Caki2 (cell line): ENCODE measurements at places on chromosomes 3 and 15.
A peak's percentile ranks its signal among the peaks of the same experiment; 100 is the strongest.

DNA sequence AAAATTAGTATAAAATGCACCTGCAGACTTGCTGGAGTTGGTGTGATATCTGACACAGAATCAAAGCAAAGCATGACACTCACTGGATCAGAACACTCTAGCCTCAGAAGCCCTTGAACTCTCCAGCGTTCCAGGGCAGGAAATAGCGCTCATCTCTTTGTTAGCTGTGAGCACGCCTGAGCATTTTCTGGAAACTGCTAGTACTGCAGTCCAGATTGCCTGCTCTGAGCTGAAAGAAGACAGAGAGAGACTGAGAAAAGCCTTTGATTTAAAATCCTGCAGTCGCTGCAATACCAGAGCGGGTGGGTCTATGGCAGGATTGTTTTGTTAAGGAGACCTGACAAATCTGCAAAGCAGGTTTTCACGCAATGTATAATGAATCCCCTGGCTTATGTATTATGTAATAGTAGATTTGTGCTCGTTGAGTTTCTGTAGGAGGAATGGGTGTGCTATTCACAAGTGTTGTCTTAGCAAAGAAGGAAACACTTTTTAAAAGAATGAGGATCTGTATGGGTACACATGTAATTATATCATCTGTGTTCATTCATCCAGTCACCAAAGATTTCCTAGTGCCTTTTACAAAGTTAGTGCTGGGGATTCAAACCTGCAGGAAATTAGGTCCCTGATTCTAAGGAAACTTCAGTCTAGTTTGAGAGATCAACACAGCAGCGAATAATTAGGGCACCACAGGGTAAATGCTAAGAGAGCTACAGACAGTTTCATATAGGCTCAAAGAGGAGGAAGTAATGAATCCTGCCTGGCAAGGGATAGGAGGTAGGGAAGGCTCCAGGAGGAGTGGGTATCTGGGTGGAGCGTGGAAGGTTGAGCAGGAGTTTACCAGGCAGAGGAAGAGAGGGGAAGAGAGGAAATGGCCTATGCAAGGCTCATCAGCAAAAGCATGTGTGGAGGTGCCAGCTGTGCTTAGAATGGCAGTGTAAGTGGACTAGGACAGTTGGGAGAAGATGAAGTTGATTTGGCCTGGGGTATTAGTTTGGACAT is 26.1 kb upstream of the MGLL start:
- no peak for DNase-seq

GRCh38 chr15:25777037-25777436 is 86.1 kb downstream of the ATP10A start:
- no peak for DNase-seq

GRCh38 chr3:136196401-136197158 is 445 bp upstream of the MSL2 start:
- peak; percentile 100 for DNase-seq

- no peak for DNase-seq
Observed at GRCh38 chr3:57128826-57129667, 36.1 kb downstream of the IL17RD start.

- no peak for DNase-seq
Observed at GRCh38 chr3:57062101-57062631, 1.7 kb downstream of the SPATA12 start.

GRCh38 chr3:81302045-81302444 is 459.4 kb downstream of the GBE1 start:
- DNase-seq: peak; percentile 31

DNA sequence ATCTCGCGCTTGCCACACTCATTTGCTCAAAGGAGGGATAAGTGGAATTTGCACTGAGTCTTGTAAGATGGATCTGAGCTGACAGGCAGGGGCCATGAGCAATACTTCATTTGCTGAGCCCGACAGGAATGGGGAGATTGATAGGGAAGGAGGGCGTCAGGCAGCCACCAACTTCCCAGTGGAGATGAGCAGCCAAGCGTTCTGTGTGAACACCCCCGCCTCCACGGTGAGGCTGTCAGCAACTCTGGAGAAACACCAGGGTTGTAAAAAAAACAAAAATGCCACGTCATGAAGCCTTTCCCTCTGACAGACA is 36.8 kb downstream of the TLE3 start:
- DNase-seq: peak; percentile 83

GRCh38 chr3:170759511-170760173 is 110.4 kb downstream of the RPL22L1 start:
- no peak for DNase-seq

GRCh38 chr15:56390739-56391267 is 25.6 kb downstream of the TEX9 start:
- DNase-seq: no peak

DNA sequence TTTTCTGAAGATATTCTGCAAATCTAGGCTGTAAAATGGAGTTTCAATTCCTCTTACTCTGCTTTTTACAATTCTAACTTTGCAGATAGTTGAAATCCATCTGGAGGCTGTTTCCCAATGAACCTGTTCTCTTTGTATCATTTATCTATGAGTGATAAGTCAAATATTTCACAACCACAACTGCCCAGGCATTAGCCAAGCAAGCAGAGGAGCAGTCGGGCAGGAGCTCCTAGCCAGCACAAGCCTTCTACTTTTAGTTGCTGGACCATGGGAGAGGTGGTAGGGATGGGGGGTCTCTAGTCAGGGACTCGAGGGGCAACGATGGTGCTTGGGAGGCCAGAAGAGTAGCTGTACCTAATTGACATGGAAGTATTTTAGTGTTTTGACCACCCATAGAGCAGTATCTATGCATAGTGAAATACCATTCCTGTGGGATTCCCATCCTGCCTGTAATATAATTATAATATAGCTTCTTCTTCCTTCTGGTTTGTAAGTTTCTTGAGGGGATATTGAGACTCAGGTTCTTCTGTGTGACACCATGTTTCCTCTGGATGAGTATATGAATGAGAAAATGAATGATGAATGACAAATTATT is 353.5 kb upstream of the IL12A start:
- DNase-seq: no peak

GRCh38 chr3:127652246-127652995 is 20.3 kb upstream of the ABTB1 start:
- peak; percentile 28 for DNase-seq

- no peak for DNase-seq
Observed at GRCh38 chr15:62771234-62771633, 271.3 kb upstream of the TPM1 start.

GRCh38 chr3:148309390-148310035 is 388.2 kb upstream of the AGTR1 start:
- peak; percentile 24 for DNase-seq

GRCh38 chr3:82208002-82208710 is 446.7 kb upstream of the GBE1 start:
- DNase-seq: no peak

GRCh38 chr3:145259166-145259880 is 901.7 kb downstream of the PLOD2 start:
- DNase-seq: no peak

DNA sequence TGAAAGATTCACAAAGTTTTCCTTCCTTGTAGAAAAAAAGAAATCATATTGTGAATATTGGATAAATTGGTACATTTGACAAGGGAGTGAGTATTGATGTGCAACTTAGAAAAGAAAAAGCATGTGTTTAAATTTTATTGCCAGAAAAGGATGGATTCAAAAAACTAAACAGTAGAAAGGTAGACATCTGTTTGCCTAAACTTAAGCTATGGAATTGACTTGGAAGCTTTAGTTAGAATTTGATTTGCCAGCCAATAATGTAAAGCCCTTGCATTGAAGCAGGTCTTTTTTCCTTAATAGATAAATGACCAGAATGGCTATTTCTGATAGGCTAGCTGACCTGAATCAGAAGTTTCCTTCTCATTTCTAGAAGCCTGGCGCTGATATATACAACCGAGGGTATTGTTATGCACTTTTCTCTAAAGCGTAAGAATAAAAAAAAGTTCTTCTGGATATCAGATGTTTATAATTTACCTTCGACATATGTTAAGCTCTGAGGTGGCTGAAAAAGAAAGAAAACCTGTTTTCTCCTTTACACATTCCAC is 4.2 kb downstream of the RARB start:
- peak; percentile 37 for DNase-seq

GRCh38 chr15:70867911-70868467 is 14.0 kb upstream of the LARP6 start:
- no peak for DNase-seq
